Neuronal stem cell (in vitro differentiated cells): ENCODE measurements at places on chromosomes 7 and 10.

DNA sequence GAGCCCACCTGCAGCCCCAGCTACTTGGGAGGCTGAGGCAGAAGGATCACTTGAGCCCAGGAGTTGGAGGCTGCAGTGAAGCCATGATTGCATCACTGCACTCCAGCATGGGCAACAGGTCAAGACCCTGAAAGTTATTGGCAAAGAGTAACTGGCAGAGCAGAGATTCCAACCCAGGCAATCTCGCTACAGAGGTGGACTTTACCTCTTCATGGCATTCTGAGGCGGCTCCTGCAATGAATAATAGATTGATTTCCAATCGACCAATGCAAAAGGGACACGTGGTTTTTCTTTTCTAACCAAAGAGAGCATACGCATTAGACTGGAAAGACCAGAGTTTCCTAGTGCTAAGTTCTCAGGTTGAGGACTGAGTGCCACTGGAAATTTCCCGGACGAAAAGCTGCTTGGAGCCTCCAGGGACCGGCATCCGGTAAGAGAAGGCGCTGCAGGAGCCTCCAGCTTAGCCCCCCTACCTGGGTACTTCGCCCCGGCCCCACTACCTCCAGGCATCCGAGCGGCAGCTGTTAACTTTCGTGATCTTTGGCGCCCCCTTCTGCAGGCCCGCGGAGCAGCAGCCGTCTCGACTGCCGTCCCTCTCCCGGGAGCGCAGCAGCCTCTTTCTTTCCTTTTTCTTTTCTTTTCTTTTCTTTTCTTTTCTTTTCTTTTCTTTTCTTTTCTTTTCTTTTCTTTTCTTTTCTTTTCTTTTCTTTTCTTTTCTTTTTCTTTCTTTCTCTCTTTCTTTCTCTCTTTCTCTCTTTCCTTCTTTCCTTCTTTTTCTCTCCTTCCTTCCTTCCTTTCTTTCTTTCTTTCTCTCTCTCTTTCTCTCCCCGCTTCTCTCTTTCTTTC is 4.1 kb downstream of the MBLAC1 start:
- H3K4me3 ChIP-seq, result no peak overlapping the region
- no peaks in the 10 kb centered on the region for H3K27me3 ChIP-seq
- peak; percentile 74 for DNase-seq

DNA sequence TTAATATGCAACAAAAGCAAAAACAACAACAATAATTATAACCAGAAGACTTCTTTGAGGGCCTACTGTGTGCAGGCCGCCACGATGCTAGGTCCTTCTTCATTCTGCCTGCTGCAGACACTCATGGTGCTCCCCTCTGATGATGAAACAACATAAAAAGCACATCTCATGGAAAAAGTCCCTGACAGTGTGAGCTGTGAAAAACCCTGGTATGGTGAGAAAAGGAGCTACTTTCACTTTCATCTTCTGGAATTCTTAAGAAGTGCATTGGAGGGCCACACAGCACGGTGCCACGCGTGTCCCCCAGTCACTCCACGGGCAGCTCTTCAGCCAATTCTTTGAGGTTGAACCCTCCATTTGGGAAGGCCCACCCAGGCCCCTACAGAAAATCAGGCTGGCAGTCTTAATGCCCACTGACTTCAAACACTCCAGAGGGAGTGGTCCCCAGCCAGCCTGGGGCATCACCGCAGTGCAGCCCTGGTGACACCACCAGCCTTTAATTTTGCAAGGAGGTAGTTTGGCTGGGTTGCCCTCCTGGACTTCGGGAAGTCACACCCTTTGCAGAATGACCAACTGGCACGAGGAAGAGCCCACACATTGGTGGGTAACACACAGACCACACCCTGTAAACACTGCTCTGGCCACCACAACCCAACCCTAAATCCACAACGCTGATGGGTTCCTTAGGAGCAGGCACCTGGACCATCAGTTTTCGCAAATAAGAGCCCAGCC is 7.7 kb downstream of the KCNMA1 start:
- H3K27me3 ChIP-seq, result peaks cover 2% of the 10 kb centered on the region
- H3K36me3 ChIP-seq, result no peaks in the 10 kb centered on the region
- DNase-seq, result no peak
- H3K4me3 ChIP-seq, result no peak overlapping the region
- no peak overlapping the region for H3K27ac ChIP-seq
- H3K4me1 ChIP-seq, result no peaks in the 10 kb centered on the region

DNA sequence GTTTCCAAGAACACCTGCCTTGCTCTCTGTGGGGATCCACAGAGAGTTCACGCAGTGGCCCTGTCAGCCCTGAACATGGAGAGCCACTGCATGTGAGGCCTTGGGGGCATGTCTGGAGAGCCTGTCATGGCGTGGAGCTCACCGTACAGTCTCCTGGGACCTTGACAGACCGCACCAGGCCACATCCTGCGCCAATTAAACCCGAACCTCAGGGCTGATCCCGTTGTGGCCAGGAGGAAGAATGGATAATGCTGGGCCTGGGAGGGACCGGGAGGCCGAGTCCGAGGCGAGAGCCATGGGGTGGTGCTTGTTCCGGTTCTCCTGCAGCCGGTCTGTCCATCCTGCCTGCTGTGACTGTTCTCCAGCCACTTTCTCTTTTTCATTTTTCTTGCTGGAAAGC is 68.7 kb downstream of the DNAJB6 start:
- H3K4me1 ChIP-seq, result no peaks in the 10 kb centered on the region
- no peak overlapping the region for H3K4me3 ChIP-seq
- H3K36me3 ChIP-seq, result peaks cover 40% of the 10 kb centered on the region
- no peaks in the 10 kb centered on the region for H3K27me3 ChIP-seq
- H3K27ac ChIP-seq, result no peak overlapping the region
- DNase-seq, result no peak

- no peaks in the 10 kb centered on the region for H3K36me3 ChIP-seq
- H3K4me3 ChIP-seq, result no peak overlapping the region
- no peak overlapping the region for H3K27ac ChIP-seq
- no peaks in the 10 kb centered on the region for H3K27me3 ChIP-seq
- no peak for DNase-seq
These were observed 72.8 kb downstream of the PDE1C start for GRCh38 chr7:31997423-31997822.

DNA sequence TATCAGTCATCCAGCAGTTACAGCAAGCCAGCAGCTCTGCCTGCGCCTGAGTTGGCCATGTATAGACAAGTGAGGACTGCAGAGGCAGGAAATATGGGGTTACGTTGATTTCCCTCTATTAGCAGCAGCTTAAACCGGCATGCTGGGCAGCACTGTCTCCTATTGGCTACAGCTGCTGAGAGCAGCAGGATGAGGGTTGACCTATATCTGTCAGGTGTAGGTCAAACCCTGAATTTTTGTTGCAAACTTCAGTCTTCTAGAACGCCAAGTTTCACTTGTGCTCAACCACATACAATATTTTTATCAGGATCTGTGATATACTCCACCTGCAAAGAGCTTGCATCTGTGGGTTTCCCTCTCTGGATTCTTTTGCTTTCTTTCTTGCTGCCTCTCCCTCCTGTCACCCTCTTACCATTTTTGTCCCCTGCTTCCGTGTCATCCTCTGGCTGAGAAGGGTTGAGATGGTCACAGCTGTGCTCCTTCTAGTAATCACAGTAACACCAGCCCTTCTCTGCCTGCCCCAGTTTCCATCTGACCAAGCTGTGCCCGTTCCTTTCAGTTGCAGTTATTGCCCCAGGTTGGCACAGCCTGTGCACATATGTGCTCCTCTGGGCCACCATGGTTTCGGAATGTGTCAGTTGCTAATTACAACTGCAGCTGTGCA is 23.8 kb upstream of the GLCCI1 start:
- H3K4me3 ChIP-seq, result no peak overlapping the region
- H3K36me3 ChIP-seq, result no peaks in the 10 kb centered on the region
- no peaks in the 10 kb centered on the region for H3K4me1 ChIP-seq
- H3K27ac ChIP-seq, result no peak overlapping the region
- no peaks in the 10 kb centered on the region for H3K27me3 ChIP-seq

DNA sequence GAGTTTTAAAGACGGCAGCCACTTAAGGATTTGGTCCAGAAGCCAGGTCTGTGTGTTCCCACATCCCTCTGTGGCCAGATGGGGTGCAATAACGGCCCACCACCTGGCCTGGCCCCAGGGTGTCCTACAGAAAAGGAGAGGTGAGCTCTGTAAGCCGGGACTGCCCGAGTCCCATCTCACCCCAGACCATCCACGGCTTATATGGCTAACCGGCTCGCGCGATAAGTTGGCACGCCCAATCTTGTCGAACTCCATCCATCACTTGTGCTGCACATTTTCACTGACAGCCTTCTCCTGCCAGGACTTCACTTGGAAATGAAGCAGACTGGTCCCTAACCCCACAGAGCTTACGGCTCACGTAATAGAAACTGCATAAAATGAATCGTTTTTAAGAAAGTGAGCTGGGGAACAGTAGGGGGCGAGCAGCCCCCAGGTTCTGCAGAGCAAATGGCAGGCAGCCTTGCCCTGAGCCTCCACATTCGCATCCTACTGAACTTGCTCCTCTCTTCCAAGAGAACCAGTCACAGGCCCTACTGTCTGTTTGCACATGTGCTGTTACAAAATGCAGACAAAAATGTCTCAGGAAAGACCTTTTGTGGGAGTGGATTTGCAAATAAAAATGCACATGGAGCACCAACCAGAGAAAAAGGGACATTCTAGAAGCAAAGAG is 98.2 kb downstream of the TNS3 start:
- H3K27ac ChIP-seq, result no peak overlapping the region
- H3K36me3 ChIP-seq, result peaks cover 6% of the 10 kb centered on the region
- DNase-seq, result no peak
- no peaks in the 10 kb centered on the region for H3K27me3 ChIP-seq
- peaks cover 62% of the 10 kb centered on the region for H3K4me1 ChIP-seq

- H3K36me3 ChIP-seq, result no peaks in the 10 kb centered on the region
- H3K27ac ChIP-seq, result no peak overlapping the region
- H3K27me3 ChIP-seq, result no peaks in the 10 kb centered on the region
- no peak for DNase-seq
These were observed 242.4 kb upstream of the PHF14 start for GRCh38 chr7:10731253-10731773.

- H3K4me3 ChIP-seq, result no peak overlapping the region
- H3K4me1 ChIP-seq, result no peaks in the 10 kb centered on the region
- no peaks in the 10 kb centered on the region for H3K36me3 ChIP-seq
- no peaks in the 10 kb centered on the region for H3K27me3 ChIP-seq
- DNase-seq, result no peak
These were observed 4.3 kb downstream of the LIPN start for GRCh38 chr10:88764110-88764509.

- H3K27ac ChIP-seq, result no peak overlapping the region
- H3K4me3 ChIP-seq, result no peak overlapping the region
- no peaks in the 10 kb centered on the region for H3K27me3 ChIP-seq
- H3K36me3 ChIP-seq, result no peaks in the 10 kb centered on the region
These were observed 46.3 kb downstream of the MGMT start for GRCh38 chr10:129513312-129513711.

DNA sequence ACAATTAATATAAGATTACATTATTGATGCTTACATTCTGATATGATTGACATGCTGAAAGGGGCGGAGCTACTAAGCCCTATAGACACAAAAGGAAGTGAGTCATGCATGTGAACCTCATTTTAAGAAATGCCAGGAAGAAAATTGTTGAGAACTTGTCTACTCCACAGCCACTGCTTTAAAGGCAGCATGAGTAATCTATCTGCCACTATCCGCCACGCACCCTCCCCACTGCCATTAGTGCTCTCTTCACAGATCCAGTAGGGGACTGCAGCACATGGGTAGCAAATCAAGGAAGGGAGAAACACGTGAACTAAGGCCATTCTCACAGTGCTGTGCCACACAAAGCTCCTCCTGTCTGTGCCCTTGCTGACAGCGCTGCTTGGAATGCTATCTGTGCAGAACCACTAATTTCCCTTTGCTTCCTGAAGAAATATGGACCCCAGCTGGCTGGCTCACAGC is 524.8 kb downstream of the GRM8 start:
- H3K36me3 ChIP-seq, result no peaks in the 10 kb centered on the region
- no peak overlapping the region for H3K27ac ChIP-seq
- H3K27me3 ChIP-seq, result no peaks in the 10 kb centered on the region
- H3K4me3 ChIP-seq, result no peak overlapping the region
- peaks cover 3% of the 10 kb centered on the region for H3K4me1 ChIP-seq
- no peak for DNase-seq

- no peak for DNase-seq
- H3K4me1 ChIP-seq, result no peaks in the 10 kb centered on the region
- H3K27me3 ChIP-seq, result no peaks in the 10 kb centered on the region
- no peak overlapping the region for H3K4me3 ChIP-seq
These were observed 76.2 kb downstream of the KLF6 start for GRCh38 chr10:3708852-3709251.

- no peak overlapping the region for H3K4me3 ChIP-seq
- no peak overlapping the region for H3K27ac ChIP-seq
- DNase-seq, result no peak
- no peaks in the 10 kb centered on the region for H3K27me3 ChIP-seq
- no peaks in the 10 kb centered on the region for H3K4me1 ChIP-seq
These were observed 30.6 kb downstream of the GARS1 start for GRCh38 chr7:30625283-30625682.

GRCh38 chr7:30433082-30433481 is 45.5 kb downstream of the NOD1 start:
- H3K4me1 ChIP-seq, result no peaks in the 10 kb centered on the region
- H3K36me3 ChIP-seq, result peaks cover 36% of the 10 kb centered on the region
- H3K4me3 ChIP-seq, result no peak overlapping the region
- no peak for DNase-seq

DNA sequence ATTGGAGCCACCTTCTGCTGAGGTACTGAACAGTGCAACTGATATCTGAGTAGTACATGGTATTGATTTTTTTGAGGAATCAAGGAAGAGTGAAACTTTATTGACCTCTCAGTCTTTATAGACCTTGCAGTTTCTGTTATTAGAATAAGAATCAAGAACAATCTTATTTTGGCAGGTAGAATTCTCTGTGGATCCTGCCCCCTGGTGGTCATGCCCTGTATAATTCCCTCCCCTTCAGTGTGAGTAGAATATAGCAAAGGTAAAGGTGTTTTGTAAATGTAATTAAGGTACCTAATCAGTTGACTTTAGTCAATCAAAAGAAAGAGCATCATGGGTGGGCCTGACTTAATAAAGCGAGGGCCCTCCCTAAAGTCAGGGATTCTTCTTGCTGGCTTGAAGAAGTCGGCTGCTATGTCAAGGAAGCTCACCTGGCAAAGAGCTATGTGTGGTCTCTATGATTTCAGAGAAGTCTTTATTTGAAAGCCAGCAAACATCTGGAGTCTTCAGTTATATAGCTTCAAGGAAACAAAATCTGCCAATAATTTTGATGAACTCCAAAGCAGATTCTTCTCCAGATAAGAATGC is 142.8 kb downstream of the LSM5 start:
- DNase-seq, result peak; percentile 8
- H3K36me3 ChIP-seq, result no peaks in the 10 kb centered on the region
- no peak overlapping the region for H3K4me3 ChIP-seq
- no peaks in the 10 kb centered on the region for H3K4me1 ChIP-seq

DNA sequence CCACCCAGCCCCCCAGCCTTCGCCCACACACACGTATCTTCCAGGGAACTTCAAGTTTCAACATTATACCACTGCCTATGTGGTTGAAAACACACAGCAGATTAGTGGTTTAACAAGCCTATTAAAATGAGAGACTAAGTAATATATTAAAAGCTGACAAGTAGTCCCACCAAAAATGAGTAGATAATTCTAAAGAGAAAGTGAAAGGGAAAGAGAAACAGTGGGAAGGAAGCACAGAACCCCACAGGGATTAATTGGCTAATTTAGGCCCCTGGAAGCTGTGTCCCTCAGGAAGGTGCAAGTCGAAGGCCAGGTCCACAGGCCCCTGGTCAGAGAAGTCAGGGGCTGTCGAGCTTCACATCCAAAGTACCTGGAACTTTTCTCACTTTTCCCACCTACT is 210.5 kb upstream of the YAE1 start:
- DNase-seq, result no peak
- H3K4me1 ChIP-seq, result peaks cover 9% of the 10 kb centered on the region
- H3K27ac ChIP-seq, result no peak overlapping the region

GRCh38 chr7:50817561-50817960 is 34.9 kb upstream of the GRB10 start:
- no peaks in the 10 kb centered on the region for H3K27me3 ChIP-seq
- no peaks in the 10 kb centered on the region for H3K4me1 ChIP-seq
- H3K4me3 ChIP-seq, result no peak overlapping the region
- H3K36me3 ChIP-seq, result no peaks in the 10 kb centered on the region
